ENCODE measurements at places on chromosomes 7 and 10. TPM values are rescaled to one million over a fixed set of nuclear protein-coding genes. Genes with fewer than 3 reads are reported as not detected.
A peak's percentile ranks its signal among the peaks of the same experiment; 100 is the strongest.

DNA sequence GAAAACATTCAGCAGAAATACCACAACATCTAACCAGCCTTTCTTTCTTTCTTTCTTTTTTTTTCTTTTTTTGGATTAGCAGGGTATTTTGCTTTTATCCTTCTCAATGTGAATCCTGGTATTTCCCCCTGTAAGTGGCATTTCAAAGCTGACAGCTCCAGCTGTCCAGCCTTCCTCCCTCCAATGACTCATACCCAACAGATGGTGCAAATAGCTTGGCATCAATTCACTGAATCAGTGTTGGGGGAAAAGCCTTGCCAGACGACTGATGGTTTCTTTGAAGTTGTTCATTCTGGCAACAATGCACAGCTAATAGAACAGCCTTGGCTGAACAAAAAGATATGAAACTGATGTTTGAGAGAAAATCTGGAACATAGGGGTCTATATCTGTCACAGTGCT, 316.8 kb upstream of the STEAP1 start:
- no peak overlapping the region for H3K4me3 ChIP-seq
- no peaks in the 10 kb centered on the region for H3K27me3 ChIP-seq
- H3K4me1 ChIP-seq = no peaks in the 10 kb centered on the region
- DNase-seq = no peak

GRCh38 chr7:29322023-29322712, 127.6 kb downstream of the CHN2 start:
- H3K4me1 ChIP-seq = no peaks in the 10 kb centered on the region
- H3K4me3 ChIP-seq = no peak overlapping the region
- no peaks in the 10 kb centered on the region for H3K27me3 ChIP-seq
- no peak for DNase-seq
- H3K36me3 ChIP-seq = no peaks in the 10 kb centered on the region

Gene ZNF503
- total RNA-seq = not detected

- DNase-seq = no peak
- peak overlapping the region; percentile 79 for H3K27ac ChIP-seq
- no peaks in the 10 kb centered on the region for H3K27me3 ChIP-seq
- peak overlapping the region; percentile 83 for H3K4me3 ChIP-seq
- peaks cover 81% of the 10 kb centered on the region for H3K4me1 ChIP-seq
These were observed 3.6 kb downstream of the DUSP5 start for GRCh38 chr10:110501142-110501937.

Gene WDR37
- total RNA-seq = 41.7 TPM

Data from CD4-positive, alpha-beta memory T cell (primary cell).